ENCODE measurements at places on chromosomes 1 and 21. TPM values are rescaled to one million over a fixed set of nuclear protein-coding genes. Genes with fewer than 3 reads are reported as not detected.

GRCh38 chr1:157419845-157420542 lies 132.3 kb downstream of the FCRL5 start:
- H3K27ac ChIP-seq = no peak overlapping the region
- no peaks in the 10 kb centered on the region for H3K27me3 ChIP-seq
- no peak for DNase-seq
- no peaks in the 10 kb centered on the region for H3K36me3 ChIP-seq
- H3K4me3 ChIP-seq = no peak overlapping the region
- no peaks in the 10 kb centered on the region for H3K4me1 ChIP-seq

- H3K27me3 ChIP-seq = no peaks in the 10 kb centered on the region
- no peak overlapping the region for H3K27ac ChIP-seq
- no peaks in the 10 kb centered on the region for H3K36me3 ChIP-seq
- H3K4me1 ChIP-seq = peaks cover 19% of the 10 kb centered on the region
- H3K4me3 ChIP-seq = no peak overlapping the region
Observed at GRCh38 chr21:15742694-15743093, 12.9 kb downstream of the USP25 start.

DNA sequence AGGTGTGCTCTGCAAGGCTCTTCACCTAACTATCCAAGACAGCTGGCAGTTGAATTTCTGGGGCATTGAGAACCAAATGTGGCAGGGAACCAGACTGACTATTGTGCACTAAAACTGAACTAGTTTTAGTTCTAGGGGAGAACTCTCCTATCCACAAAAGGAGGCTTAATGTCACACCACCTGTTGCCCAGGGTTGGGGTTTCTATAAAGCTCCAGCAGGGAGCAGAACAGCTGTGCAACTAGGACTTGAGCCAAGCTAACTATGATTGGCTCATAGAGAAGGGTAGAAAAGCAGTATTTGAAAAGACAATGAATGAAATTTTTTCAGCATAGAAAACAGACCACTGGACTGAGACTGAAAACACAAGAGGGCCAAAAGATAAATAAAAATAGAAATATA lies 53.3 kb upstream of the FGGY start:
- no peaks in the 10 kb centered on the region for H3K36me3 ChIP-seq
- H3K27me3 ChIP-seq = no peaks in the 10 kb centered on the region
- H3K4me1 ChIP-seq = no peaks in the 10 kb centered on the region
- H3K27ac ChIP-seq = no peak overlapping the region
- H3K4me3 ChIP-seq = no peak overlapping the region

GRCh38 chr1:222239130-222239529 lies 308.8 kb downstream of the HHIPL2 start:
- H3K4me1 ChIP-seq = no peaks in the 10 kb centered on the region
- H3K27ac ChIP-seq = no peak overlapping the region
- H3K4me3 ChIP-seq = no peak overlapping the region
- no peak for DNase-seq
- H3K27me3 ChIP-seq = no peaks in the 10 kb centered on the region
- H3K36me3 ChIP-seq = no peaks in the 10 kb centered on the region

The RGL1 gene
- total RNA-seq = 5.6 TPM

The LCE2C gene
- total RNA-seq = not detected

The MAP10 gene
- total RNA-seq = 2.4 TPM

DNA sequence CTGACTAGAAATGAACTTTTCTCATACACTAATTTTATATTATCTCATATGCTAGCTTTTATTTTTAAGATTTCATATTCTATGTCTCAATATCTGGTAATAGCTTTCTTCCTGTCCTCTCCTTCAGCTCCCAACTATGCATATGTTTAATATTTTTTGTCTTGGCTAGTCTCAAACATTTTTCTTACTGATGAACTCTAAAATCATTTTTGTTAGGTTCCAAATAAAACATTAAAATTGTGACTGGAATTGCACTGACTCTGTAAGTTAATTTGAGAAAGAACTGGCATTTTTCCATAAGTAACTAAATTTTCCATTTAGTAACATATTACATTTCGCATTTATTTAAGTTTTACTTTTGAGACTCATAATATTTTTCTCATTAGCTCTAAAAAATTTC lies 368.5 kb upstream of the DPYD start:
- H3K4me3 ChIP-seq = no peak overlapping the region
- no peak overlapping the region for H3K27ac ChIP-seq
- H3K27me3 ChIP-seq = no peaks in the 10 kb centered on the region
- H3K4me1 ChIP-seq = no peaks in the 10 kb centered on the region
- H3K36me3 ChIP-seq = no peaks in the 10 kb centered on the region

The PTPN22 gene
- 1.6 TPM for total RNA-seq

Measured in right lobe of liver (tissue), 6 donors.